ENCODE measurements at places on chromosomes 7 and 10.

- ATAC-seq = no peak
Observed at GRCh38 chr10:26372513-26373354, 65.4 kb upstream of the APBB1IP start.

GRCh38 chr7:10708447-10708846 lies 265.2 kb upstream of the PHF14 start:
- ATAC-seq = no peak

- ATAC-seq = no peak
Observed at GRCh38 chr7:911791-912480, 35.6 kb downstream of the GET4 start.

DNA sequence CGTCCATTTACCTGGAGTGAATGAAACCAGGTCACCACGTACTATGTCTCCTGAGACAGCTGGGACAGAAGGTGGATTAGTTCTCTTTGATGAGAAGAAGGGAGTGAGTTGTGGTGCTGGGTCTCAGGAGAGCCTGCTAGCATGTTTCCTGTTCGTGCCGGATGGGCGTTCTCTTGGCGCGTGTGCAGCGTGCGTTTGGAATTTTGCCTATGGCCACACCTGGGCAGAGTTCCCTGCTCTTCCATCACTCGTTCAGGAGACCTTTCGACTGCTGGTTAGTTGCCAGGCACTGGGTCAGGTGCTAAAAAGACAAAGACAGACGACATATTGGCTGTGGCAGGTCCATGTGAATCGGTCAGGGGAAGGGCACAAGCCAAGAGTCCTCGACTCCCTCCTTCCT lies 90.3 kb downstream of the TRRAP start:
- ATAC-seq = no peak

GRCh38 chr7:132696332-132696731 lies 120.1 kb upstream of the PLXNA4 start:
- no peak for ATAC-seq

- no peak for ATAC-seq
Observed at GRCh38 chr7:100590077-100590737, 4.1 kb downstream of the FBXO24 start.

GRCh38 chr10:116610443-116611152 lies 10.2 kb upstream of the PNLIPRP2 start:
- ATAC-seq = no peak

- ATAC-seq = peak; percentile 51
Observed at GRCh38 chr7:127876393-127876792, 154.8 kb downstream of the LRRC4 start.

DNA sequence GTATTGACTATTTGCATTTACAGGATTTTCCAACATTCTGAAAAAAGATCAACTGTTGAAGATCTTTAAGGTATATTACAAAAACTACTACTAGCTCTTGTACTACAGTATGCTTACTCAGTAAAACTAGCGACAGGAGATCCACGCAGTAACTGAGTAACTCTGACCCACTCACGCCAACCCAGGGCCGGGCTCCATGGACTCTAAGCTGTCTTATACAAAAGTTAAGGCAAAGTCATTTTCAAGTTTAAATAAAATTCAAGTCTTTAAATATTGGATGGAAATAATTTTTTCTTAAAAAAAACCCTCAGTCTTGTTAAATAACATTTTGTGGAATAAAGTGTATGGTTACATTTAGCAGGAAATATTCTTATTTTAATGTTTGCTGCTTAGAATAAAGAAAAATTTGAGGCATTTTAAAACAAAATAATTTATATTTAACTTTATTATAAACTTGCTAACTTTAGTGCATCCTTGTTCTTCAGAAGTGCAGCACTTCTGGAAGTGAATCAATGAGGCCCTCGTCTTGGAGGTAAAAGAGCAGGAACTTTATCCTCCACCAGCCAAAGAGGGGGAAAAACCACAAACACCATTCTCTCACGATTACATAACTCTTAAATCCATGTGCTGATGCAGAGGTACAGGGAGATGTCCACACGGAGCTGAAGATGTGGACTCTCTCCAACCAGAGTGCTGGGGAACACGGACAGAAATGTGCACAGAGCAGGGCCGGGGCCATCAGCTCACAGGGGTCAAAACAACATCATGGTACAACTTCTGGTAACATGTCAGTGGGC lies 119.9 kb downstream of the LARP4B start:
- no peak for ATAC-seq

DNA sequence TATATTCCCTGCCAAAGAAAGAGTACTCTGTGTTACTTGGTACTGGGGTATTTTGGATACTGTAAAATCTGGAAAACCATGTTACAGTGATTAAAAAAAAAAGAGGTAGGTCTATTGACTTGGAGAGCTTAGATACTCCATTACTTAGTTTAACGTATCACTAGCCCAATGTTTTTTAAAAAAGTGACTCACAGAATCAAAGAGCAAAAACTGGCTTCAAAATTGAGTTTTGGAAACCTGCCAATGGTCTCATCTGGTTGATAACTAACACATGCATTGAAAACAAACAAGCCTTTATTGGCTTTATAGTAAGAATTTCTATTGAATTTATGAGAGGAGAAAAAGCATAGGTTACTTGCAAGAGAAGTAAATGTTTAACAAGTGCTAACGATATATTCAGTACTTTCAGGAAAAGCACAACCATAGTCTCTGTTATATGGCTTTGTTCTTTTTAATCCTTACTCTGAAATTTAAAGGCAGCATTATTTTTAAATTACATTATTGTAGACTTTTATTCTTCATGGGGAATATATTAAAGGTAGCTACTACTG lies 563.3 kb upstream of the SORCS1 start:
- peak; percentile 54 for ATAC-seq

GRCh38 chr10:101006593-101007098 lies 7.0 kb downstream of the LZTS2 start:
- ATAC-seq = no peak

DNA sequence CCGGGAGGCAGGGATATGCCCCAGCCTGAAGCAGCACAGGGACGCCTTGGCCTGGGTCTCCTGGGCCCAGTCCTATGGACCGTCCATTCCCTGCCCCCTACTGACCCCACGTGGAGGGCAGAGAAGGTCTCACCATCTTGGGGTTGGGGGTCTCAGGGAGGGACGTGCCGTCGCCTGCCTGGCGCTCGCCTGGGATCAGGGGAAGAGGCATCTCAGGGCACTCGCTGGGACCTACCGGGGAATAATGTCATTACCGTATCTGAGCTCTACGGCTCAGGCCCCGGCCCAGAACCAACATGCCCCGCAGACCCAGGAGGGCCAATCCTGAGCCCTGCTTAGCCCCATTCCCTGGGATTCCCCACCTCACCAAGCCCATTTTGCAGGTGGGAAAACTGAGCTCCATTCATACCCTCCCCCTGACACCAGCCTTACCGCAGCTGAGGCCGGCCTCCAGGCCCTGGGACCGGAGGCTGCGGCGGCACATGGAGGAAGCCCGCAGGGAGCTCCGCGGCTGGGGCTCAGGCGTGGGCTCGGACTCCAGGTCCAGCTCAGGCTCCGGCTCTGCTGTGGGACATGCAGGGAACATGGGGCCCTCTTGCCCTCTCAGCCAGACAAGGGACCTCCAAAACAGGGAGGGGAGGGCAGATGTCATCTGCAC lies 40.7 kb downstream of the GRID2IP start:
- no peak for ATAC-seq

DNA sequence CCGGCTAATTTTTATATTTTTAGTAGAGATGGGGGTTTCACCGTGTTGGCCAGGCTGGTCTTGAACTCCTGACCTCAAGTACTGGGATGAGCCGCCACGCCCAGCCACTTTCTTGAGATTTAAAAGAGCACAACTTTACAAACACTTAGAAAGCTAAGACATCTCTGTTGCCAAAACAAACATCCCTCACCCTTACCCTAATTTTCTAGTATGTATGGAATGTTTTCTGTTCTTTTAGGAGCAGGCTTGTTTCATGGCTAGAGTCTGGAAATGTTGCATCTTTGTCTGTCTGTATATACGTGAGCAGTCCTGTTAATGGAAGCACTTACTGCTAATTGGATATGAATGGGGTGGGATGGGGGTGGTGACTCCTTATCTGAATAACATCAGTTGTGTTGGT lies 2.9 kb downstream of the OLAH start:
- ATAC-seq = no peak

GRCh38 chr10:111344804-111345203 lies 268.0 kb downstream of the ADRA2A start:
- no peak for ATAC-seq

GRCh38 chr10:104085801-104086400 lies at the start of gene COL17A1:
Gene COL17A1, minus strand, starts transcription at chr10:104085880. Its CDS starts 5,207 bp downstream, at chr10:104080673.
- ATAC-seq = no peak

- ATAC-seq = no peak
Observed at GRCh38 chr7:26381476-26382353, 90.1 kb downstream of the SNX10 start.

GRCh38 chr7:2204446-2204845 lies 28.3 kb downstream of the MAD1L1 start:
- ATAC-seq = no peak

- no peak for ATAC-seq
Observed at GRCh38 chr10:24150853-24151252, 58.1 kb upstream of the KIAA1217 start.

DNA sequence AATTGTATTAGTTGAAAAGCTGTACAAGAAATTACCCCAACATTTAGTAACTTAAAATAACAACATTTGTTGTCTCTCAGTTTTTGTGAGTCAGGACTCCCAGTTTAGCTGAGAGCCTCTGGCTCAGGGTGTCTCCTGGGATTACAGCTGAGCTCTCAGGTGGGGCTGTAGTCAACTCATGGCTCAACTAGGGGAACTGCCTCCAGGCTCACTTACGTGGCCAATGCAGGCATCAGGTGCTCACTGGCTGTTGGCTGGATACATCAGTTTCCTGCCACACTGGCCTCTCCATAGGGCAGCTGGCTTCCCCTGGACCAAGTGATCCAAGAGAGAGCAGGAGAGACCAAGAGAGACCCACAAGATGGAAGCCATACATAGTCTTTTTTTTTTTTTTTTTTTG lies 17.5 kb downstream of the CCNY start:
- no peak for ATAC-seq

DNA sequence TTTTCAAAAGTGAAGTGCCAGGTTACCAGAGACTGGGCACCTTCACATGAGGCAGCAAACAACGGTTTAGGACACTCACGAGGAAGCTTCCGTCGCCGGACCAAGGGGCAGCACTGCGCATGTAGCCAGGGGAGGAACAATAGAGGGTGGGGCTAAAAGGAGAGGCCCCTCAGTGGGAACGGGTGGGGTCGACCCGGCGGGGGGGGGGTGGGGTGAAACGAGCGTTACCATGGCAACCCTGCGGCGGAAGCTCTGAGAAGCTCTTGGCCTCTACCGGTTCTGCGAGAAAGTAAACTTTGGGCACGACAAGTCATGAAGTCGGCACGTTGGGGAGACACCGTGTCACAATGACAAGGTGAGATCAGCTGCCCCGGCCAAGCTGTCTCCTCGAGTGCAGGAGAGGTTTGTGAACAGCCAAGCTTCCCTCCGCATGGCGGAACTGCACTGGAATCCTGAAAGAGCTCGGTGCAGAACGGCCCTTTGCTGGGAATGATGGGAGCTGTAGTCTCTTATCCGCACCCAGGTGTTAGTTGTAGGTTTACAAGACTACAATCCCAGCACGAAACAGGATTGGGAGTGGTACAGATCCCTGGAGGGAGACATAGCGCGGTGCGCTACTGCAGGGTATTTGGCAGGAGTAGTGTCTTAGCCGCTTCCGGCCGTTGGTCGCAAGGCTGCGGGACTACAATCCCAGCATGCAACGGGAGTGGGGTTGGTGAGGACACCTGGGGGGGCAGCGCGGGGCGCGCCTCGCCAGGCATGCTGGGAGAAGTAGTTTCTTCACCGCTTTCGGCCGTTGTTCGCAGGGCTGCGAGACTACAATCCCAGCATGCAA lies 72.8 kb upstream of the ZNF722 start:
- ATAC-seq = peak; percentile 96

Measured in SK-N-SH treated with all-trans-retinoic acid at 6 μM for 48 hours (cell line).